PC-9 (cell line): ENCODE measurements at places on chromosomes 2 and 18.
A peak's percentile ranks its signal among the peaks of the same experiment; 100 is the strongest.

DNA sequence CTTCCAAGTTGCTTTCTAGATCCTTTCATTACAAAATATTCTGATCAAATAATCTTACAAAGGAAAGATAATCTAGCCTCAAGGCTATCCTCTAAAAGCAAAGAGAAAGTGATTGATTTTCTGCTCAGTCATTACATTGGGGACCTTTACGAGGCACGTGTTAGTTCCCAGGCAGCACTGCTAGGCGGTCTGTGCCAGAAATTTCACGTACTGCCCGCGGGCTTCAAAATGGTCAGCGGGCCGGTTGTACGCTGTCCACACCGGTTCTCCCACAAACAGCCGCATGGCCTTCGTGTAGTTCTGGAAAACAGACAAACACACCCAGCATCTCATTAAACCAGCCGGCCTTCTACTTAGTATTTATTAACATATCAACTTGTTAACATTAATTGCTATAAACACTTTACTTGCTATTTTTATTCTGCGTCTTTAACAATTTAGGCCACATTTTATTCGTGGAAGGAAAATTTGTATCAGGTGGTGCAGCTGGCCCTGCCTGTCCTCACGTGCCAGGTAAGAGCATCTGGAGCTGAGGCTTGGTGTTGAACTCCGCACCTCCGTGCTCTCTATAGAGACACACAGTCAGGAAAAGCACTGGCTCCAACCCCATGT lies 20.4 kb downstream of the ADI1 start:
- DNase-seq, result no peak

DNA sequence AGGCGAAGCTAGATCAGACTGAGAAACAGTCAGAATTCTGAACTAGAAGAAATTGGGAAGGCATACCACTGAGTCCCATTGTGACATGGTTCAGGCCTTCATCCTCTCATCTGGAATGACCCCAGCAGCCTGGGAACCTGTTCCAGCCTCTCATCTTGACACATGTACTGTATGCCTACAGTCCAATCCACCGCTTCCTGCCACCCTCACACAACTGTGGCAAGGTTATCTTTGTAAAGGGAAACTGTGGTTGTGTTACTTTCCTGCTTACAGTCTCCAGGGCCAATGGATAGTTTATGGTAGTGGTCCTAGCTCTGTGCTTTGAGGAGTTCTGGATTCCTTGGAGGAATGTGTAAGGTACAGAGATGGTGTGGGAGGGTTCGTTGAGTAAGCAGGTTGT lies 296.9 kb upstream of the TRIB2 start:
- no peak for DNase-seq

GRCh38 chr18:777021-777420 lies 35.0 kb downstream of the YES1 start:
- DNase-seq, result no peak

DNA sequence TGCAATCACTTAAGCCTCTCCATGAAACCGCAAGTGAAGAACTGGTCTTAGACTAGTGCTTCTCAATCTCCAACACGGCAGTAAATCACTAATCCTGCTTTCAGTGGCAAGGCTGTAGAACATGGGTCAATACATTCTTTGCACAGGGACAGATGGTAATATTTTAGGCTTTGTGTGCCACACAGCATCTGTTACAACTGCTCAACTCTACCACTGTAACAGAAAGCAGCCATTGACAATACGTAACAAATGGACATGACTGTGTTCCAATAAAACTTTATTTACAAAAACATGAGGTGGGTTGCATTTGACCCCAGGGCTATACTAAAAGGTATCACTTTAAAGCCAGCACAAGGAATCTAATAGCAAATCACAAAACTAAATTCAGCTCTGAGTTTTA lies 51.1 kb downstream of the RNF152 start:
- no peak for DNase-seq

DNA sequence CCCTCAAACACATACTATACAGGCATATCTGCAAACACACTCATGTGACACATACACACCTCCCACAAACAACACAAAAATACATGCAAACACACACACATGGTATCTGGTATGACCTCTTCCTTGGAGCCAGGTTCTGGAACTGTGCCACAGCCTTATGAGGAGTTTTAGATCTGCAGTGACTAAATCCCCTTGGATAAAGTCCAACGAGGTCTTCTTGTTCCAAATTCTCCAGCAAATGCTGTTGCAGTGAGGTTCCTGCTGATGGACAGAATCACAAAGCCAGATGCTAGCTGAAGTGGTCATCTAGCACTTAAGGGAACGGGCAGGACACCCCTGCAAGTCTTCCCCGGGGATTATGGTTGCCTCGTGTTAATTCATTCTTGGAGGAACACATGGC lies 54.5 kb upstream of the DAPL1 start:
- no peak for DNase-seq

GRCh38 chr18:70781860-70782453 lies 493.1 kb downstream of the SOCS6 start:
- DNase-seq, result peak; percentile 37

DNA sequence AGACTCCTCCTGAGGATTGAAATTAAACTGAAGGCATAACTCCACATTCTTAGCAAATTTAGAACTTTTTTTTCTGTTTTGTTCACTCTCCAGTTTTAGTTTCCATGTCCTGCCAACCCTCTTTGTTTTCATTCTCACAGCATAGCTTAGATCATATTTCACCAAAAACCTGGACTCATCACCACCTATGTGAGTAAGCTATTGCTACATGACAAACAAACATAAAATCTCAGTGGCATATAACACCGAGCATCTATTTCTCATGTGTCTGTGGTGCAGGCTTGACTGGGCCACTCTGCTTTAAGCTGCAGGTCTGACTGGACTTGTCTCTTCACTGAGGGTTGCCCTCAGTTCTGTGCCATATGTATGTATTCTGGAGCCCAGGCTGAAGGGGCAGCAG lies 385.2 kb downstream of the ARHGAP15 start:
- no peak for DNase-seq

DNA sequence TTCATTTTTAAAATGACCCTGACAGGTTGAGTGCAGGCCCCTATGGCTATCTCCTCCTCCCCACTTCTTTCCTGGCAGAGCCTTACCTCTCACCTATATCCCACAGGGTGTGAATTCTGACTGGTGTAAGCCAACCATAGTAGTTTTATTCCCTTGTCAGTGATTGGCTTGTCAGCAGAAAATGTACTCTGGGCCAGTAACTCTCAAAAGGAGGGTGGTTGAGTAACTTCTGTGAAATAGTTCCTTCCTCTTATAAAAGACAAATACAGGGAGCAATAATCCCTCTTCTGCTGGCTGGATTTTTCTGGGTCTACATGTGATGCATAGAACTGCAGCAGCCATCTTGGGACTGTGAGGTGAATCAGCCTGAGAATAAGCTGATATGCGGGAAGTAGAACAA lies 83.4 kb downstream of the RAPH1 start:
- DNase-seq, result no peak

DNA sequence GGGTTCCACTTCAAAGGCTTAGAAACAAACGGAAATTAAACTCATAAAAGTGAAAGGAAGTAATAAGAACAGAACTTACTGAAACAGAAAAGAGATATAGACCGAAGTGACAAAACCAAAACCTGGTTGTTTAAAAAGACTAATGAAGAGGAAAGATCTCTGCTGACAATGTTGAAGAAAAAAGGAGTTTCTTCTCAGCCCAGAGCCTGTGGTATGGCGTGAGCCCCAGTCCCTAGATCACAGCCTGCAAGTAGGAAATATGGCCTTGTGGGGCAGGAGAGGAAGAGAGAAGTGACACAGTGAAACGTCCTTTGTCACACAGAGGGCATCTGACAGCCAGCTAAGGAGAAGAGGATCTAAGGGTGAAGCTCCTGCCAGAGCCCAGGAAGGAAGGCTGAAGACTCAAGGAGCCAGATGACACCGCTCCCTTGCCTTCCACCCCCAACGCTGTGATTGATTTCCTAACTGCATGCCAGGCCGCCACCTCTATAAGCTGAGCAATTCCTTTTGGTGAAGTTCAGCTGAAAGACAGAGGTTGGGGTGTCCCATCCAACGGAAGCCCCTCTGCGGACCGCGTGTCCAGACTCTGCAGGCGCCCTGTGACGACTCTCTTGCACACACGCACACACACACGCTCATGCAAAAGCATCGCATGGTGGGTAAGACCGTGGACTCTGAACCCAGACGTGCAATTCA lies 141.1 kb downstream of the HDAC4 start:
- DNase-seq, result no peak

- DNase-seq, result no peak
These were observed 4.0 kb downstream of the FLACC1 start for GRCh38 chr2:201353116-201353515.

- DNase-seq, result no peak
These were observed 3.9 kb downstream of the KCNG2 start for GRCh38 chr18:79801641-79802040.

- no peak for DNase-seq
These were observed 21.6 kb upstream of the OTOS start for GRCh38 chr2:240162032-240162431.

GRCh38 chr2:158290225-158290624 lies 166.3 kb downstream of the CCDC148 start:
- no peak for DNase-seq

- DNase-seq, result peak; percentile 45
These were observed 68.6 kb upstream of the MAL start for GRCh38 chr2:94956797-94957391.

DNA sequence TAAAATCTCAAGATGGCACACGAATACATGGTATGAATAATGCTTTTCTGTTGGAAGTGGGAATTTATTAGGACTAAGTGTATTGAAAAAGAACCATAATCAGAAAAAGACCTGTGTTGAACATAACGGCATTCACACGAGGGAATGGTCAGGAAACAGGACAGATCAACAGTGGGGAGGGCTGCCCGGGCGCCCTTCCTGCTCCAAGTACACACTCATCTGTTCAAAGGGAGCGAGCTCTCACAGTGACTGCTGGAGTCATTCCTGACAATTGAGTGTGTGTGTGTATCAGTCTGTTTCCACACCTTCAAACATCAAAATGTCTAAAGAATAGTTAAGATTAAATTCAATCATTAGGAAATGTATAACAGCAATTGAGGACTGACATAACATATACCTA lies 167.2 kb downstream of the HDAC4 start:
- no peak for DNase-seq

DNA sequence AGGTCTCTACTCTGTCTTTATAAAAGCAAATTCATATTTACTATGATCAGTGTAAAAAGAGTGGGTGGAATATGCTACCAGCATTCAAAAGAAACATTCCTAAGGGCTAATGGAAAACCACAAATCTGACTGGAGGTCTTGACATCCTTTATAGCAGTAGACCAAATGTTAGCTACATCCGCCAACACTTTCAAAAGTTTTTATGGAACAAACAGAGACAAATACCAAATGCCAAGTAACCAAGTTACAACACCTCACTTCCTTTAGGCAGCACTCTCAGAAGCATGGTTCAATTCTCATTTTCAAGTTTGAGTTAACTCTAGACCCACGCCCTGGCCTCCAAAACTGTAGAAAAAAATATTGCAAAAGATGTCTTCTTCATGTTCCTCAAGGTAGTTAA lies 78.3 kb upstream of the SETBP1 start:
- DNase-seq, result peak; percentile 57

- no peak for DNase-seq
These were observed 71.1 kb downstream of the MGAT5 start for GRCh38 chr2:134324947-134325346.

- no peak for DNase-seq
These were observed 114.9 kb downstream of the QPCT start for GRCh38 chr2:37459095-37459981.

DNA sequence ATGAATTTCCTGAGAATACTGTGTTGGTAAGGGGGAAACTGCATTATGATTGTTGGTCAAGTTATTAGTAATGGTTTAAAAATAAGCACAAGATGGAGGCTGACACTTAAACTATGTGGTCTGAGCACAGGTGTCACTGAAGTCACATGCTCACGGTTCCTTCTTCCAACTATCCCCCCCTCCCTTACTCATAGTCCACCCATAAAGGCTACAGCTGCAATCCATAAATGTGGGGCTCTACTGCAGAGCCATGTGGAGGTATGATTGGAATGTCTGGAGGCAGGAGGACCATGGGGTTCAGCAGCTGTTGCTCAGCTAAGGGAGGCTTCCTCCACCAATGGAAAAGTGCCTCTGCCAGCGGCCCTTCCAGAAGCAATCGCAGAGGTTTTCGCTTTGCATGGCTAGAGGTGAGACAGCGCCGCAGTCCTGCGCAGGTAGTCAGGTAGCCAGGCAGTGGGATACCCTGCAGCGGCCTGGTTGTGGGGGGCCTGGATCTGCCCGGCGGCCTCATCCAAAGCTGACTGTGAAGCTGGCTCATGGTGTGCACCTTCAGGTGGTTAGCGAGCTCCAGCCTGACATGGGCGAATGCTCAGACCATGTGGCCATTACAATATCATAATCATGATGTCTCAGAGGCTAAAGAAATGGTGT lies 249.6 kb downstream of the DCDC2C start:
- no peak for DNase-seq

GRCh38 chr2:47019961-47020681 lies 104.5 kb upstream of the MCFD2 start:
- DNase-seq, result no peak

DNA sequence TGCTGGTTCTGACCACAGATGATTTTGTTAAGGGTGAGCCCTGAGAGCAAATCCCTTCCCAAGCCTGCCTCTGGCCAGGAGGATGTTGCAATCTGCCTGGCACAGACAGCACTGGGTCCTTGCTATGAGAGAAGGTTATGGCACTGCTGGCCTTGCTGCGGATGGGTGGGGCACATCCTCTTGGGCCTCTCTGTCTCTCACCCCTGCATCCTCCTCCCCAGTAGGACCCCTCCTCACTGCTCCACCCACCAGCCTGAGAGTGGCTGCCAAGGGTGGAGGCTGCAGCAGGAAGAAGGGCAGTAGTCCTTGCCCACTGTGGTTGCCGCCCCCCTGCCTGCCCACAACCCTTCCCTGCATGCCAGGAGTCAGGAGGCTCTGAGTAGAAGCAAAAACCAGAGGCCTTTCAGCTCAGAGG lies 180.9 kb downstream of the ZBTB7C start:
- DNase-seq, result peak; percentile 78

DNA sequence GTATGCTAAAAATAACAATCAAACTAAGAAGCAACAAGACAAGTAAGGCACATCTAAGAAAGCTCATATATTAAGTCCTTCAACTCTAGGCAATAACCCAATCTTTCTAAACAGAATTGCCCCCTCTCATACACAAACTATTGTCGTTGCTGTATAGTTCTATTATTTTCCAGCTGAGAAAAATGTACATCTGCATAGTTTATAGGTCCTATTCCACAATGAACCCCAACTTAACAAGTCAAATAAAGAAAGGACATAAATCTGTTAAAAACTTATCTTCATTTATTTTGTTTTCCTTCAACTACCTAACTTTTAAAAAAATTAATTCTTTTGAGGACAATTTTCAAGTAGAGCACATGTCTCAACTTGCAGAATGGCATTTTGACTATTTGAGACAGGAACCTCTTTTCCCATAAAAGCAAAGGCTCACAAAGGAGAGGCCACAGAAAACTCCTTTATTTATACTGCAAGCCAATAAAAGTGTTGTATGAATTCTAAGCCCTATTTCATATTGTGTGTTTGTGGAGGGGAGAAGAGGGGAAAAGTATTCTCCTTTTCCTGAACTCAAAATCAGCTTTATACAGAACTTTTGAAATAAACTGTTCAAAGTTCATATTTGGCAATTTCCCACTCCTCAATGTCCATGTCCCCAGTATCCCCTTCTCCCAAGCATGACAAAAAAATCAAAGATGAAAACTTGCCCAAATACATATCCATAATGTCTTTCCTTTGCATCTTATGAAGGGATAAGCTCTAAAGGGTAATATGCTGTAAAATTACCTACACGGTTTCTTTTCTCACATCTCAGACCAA lies 37.4 kb downstream of the RTN4 start:
- no peak for DNase-seq
